ENCODE measurements at places on chromosomes 5 and 9. TPM values are rescaled to one million over a fixed set of nuclear protein-coding genes. Genes with fewer than 3 reads are reported as not detected.

SPATA31D1 gene
- total RNA-seq, result not detected

TAS2R1 gene
- not detected for total RNA-seq

GRCh38 chr5:110414360-110414759 lies 312.1 kb downstream of the TMEM232 start:
- no peaks in the 10 kb centered on the region for H3K36me3 ChIP-seq
- H3K4me3 ChIP-seq, result no peak overlapping the region
- no peaks in the 10 kb centered on the region for H3K4me1 ChIP-seq
- DNase-seq, result no peak

- no peaks in the 10 kb centered on the region for H3K36me3 ChIP-seq
- H3K27me3 ChIP-seq, result no peaks in the 10 kb centered on the region
- H3K4me1 ChIP-seq, result no peaks in the 10 kb centered on the region
- H3K27ac ChIP-seq, result no peak overlapping the region
Measured at GRCh38 chr5:147472664-147473475, 37.0 kb downstream of the DPYSL3 start.

GRCh38 chr9:69382135-69382534 lies 57.1 kb downstream of the ENTREP1 start:
- H3K27me3 ChIP-seq, result no peaks in the 10 kb centered on the region
- DNase-seq, result no peak
- H3K27ac ChIP-seq, result no peak overlapping the region
- no peaks in the 10 kb centered on the region for H3K4me1 ChIP-seq
- H3K36me3 ChIP-seq, result no peaks in the 10 kb centered on the region

GRCh38 chr5:133075572-133076536 lies 24.0 kb downstream of the HSPA4 start:
- no peak overlapping the region for H3K27ac ChIP-seq
- DNase-seq, result no peak
- no peak overlapping the region for H3K4me3 ChIP-seq
- no peaks in the 10 kb centered on the region for H3K4me1 ChIP-seq
- H3K27me3 ChIP-seq, result no peaks in the 10 kb centered on the region

GRCh38 chr9:72440992-72441847 lies 76.2 kb upstream of the ZFAND5 start:
- peaks cover 2% of the 10 kb centered on the region for H3K4me1 ChIP-seq
- no peak overlapping the region for H3K27ac ChIP-seq
- no peaks in the 10 kb centered on the region for H3K27me3 ChIP-seq
- no peak overlapping the region for H3K4me3 ChIP-seq

DNA sequence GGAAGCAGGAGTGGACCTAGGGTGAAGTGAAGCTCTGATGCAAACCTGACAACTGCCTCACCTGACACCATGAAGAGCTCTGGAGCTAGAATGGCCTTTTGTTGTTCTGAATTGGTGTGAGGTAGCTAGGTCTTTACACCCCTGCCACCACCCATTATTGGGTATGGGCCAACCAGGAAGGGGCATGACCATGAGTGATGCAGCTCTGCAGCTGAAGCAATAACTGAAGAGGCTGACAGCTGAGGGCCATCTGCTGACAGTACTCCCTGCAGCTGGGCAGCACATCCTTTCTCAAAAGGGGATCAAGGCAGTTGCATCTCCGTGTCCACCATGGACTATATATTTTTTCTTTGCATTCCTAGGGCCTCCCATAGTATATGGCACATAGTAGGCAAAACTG lies 87.0 kb upstream of the TLE1 start:
- no peaks in the 10 kb centered on the region for H3K4me1 ChIP-seq
- no peak overlapping the region for H3K27ac ChIP-seq
- no peak for DNase-seq
- no peaks in the 10 kb centered on the region for H3K36me3 ChIP-seq
- no peak overlapping the region for H3K4me3 ChIP-seq
- no peaks in the 10 kb centered on the region for H3K27me3 ChIP-seq

GRCh38 chr9:110750272-110750671 lies 81.7 kb downstream of the MUSK start:
- H3K27me3 ChIP-seq, result no peaks in the 10 kb centered on the region
- peaks cover 18% of the 10 kb centered on the region for H3K4me1 ChIP-seq
- DNase-seq, result no peak
- no peak overlapping the region for H3K4me3 ChIP-seq
- no peak overlapping the region for H3K27ac ChIP-seq

DNA sequence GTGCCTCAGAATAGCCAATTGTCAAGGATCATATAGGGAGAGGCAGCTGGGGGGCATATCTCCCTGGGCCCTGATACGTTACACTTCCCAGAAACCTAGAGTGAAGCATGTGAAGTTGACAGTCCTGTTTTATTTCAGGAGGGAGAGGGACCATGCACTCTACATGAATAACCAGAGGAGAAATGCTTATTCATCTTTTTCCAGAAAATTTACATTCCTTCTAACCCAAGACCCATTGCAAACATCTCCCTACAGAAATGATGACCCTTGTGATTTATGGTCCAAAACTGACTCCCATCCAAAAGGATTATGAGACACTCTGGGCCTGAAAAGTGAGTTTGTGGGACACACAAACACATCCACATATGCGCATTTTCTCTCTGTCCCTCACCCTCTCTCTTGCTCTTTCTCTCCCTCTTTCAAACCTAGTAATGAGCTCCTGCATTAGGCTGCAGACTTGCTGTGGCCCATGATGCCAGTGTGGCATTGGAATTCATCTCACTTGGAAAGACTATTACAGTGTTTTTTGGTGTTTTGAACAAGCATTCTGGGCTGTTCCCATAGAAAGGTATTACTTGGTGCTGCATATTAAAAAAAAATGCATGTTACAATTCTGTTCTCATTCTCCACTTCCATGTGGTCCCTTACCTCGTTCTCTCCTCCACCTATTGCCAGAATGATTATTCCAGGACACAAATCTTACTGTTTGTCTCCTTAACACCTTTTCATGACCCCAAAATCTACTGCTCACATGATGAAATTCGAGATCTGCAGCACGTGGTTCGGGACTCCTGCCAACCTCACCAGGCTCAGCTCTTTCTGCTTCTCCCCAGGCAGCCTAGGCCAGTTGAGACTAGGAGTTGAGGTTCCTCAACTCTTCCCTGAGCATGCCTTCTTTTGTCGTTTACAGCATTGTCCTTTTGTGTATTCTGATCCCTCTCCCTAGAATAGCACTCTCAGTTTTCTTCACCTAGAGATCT lies 451.3 kb upstream of the KLF4 start:
- no peak overlapping the region for H3K4me3 ChIP-seq
- H3K36me3 ChIP-seq, result no peaks in the 10 kb centered on the region
- DNase-seq, result no peak
- H3K27me3 ChIP-seq, result no peaks in the 10 kb centered on the region
- H3K4me1 ChIP-seq, result no peaks in the 10 kb centered on the region

C9orf153 gene
- not detected for total RNA-seq

DNA sequence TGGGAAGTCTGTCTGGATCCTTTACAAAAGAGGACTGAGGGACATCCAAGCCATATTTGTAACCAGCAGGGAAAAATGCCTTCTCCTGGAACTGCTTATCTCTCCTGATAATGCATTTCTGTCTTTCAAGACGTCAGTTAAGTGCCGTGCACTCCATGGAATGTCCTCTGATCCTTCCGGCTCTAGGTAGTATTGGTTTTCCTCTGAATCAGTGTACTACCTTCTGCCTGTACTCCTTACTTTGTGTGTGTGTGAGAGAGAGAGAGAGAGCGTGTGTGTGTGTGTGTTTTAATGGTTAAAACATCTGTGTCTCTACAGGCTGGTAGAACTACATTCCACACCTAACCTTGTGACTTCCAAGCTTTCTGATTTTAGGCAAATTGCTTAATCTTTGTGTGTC lies 89.9 kb downstream of the PIP5K1B start:
- H3K27ac ChIP-seq, result no peak overlapping the region
- H3K4me3 ChIP-seq, result no peak overlapping the region
- H3K36me3 ChIP-seq, result no peaks in the 10 kb centered on the region
- no peaks in the 10 kb centered on the region for H3K4me1 ChIP-seq
- no peak for DNase-seq
- 0 out of 2 replicates have a peak, but pooled peaks cover 5% of the 10 kb centered on the region for H3K27me3 ChIP-seq

- H3K27ac ChIP-seq, result no peak overlapping the region
- H3K36me3 ChIP-seq, result no peaks in the 10 kb centered on the region
- no peak for DNase-seq
- H3K4me3 ChIP-seq, result no peak overlapping the region
- H3K4me1 ChIP-seq, result no peaks in the 10 kb centered on the region
- H3K27me3 ChIP-seq, result no peaks in the 10 kb centered on the region
Measured at GRCh38 chr5:169474226-169474625, 109.3 kb upstream of the SPDL1 start.

GRCh38 chr5:172180936-172181335 lies 7.1 kb downstream of the STK10 start:
- H3K4me3 ChIP-seq, result no peak overlapping the region
- H3K27me3 ChIP-seq, result no peaks in the 10 kb centered on the region
- H3K27ac ChIP-seq, result no peak overlapping the region
- H3K36me3 ChIP-seq, result no peaks in the 10 kb centered on the region
- H3K4me1 ChIP-seq, result peaks cover 12% of the 10 kb centered on the region

FAM78A gene
- 0.59 TPM for total RNA-seq

SEMA5A gene
- 0.15 TPM for total RNA-seq

DNA sequence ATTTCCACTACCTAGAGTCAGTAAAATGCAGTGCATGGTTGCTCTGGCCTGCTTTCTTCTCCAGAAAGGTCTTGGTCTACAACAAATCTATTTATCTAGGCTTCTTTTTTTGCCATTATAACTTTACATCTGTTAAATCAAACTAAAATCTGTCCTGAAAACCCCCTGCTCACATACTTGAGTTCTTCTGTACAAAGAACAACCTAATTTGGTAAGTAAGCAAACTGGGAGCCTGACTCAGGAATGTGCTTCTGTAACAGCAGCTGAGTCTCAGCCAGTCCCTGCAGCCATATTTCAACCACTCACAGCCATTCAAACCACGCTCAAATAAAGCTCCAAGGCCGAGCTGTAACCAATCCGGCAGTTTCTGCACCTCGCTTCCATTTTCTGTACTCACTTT lies 95.8 kb downstream of the PLPP1 start:
- no peaks in the 10 kb centered on the region for H3K36me3 ChIP-seq
- no peak for DNase-seq
- H3K27ac ChIP-seq, result peak overlapping the region; percentile 89

GRCh38 chr5:157520911-157521703 lies 54.5 kb downstream of the ADAM19 start:
- H3K36me3 ChIP-seq, result no peaks in the 10 kb centered on the region
- no peak overlapping the region for H3K27ac ChIP-seq
- no peaks in the 10 kb centered on the region for H3K27me3 ChIP-seq
- no peaks in the 10 kb centered on the region for H3K4me1 ChIP-seq

FGF10 gene
- not detected for total RNA-seq

GRCh38 chr5:44783634-44784315 lies 25.0 kb upstream of the MRPS30 start:
- H3K4me1 ChIP-seq, result no peaks in the 10 kb centered on the region
- H3K27me3 ChIP-seq, result no peaks in the 10 kb centered on the region
- no peak overlapping the region for H3K4me3 ChIP-seq
- no peak overlapping the region for H3K27ac ChIP-seq

DNA sequence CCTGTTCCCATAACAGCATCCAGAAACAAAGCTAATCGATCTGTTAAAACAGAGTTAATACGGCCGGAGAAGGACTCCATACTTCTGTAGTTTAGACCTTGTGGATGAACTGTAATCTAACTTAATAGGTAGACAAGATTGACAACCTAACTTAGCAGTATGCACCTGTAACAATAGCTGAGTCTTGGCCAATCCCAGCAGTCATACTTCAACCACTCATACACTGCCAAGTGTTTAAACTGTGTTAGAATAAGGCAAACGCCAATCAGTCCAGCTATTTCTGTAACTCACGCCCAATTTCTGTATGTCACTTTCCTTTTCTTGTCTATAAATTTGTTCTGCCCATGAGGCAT lies 33.7 kb upstream of the MACIR start:
- H3K4me3 ChIP-seq, result no peak overlapping the region
- H3K4me1 ChIP-seq, result no peaks in the 10 kb centered on the region
- H3K27me3 ChIP-seq, result no peaks in the 10 kb centered on the region
- no peaks in the 10 kb centered on the region for H3K36me3 ChIP-seq

DNA sequence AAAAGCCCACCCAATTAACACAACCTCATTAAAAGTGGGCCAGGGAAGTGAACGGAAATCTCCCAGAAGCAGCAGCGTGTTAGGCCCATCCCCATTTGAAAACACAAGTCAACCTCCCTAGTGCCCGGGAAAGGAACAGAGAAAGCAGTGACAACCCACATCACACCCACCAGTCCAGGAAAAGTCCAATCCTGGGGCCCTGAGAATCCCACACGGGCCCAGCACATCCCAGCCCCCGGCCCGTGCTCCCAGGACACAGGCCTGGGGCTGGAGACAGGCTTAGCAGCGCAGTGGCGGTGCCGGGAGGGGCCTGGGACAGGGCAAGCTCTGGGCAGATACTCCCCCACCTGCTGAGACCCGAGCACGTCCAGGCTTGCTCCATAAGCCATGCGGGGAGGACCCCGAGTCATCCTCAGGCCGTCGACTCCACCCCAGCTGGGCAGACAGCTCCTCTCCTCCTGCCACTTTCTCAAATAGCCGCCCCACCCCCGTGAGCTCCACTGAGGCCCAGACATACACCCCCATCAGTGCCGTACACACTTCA lies 101.0 kb downstream of the KCNT1 start:
- no peak for DNase-seq
- H3K27me3 ChIP-seq, result no peaks in the 10 kb centered on the region
- H3K36me3 ChIP-seq, result no peaks in the 10 kb centered on the region
- H3K27ac ChIP-seq, result no peak overlapping the region
- H3K4me3 ChIP-seq, result no peak overlapping the region
